GM20000 (cell line): ENCODE measurements at places on chromosomes 11 and 22.

DNA sequence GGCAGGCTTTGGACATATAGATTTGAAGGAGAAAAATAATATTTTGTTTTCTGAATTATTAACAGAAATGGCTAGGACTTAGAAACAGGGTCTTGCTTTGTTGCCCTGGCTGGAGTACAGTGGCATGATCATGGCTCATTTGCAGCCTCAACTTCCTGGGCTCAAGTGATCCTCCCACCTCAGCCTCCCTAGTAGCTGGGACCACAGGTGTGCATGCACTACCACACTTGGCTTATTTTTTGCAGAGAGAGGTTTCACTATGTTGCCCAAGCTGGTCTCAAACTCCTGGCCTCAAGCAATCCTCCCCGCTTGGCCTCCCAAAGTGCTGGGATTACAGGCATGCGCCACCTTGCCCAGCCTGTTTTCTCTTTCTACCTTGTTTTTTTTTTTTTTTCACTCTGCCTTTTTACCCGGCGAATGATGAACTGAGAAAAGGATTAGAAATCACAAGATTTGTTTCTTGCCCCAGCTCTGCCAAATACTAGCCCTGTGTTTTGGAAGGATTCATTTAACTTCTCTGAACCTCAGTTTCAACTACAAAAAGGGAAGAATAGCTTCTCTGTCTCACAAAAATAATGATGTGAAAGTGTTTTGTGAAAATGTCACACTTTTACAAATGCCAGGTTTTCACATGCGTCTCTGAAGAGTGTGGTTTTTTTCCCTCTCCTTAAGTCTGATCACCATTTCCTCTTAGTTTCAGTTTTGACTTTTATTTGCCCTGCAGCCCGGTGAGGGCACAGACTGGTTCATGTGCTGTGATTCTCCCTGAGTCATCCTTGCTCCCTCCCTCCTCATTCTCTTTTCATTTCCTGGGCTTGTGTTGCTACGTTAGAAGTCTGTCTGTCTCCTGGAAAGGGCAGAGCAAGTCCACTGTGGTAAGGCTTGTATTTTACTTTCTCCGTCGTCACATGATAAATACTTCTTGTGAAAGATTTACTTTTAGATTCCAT is 67.7 kb downstream of the BCL2L13 start:
- DNase-seq = peak; percentile 53

- no peak for DNase-seq
Observed at GRCh38 chr11:116551576-116551975, 221.2 kb downstream of the BUD13 start.

DNA sequence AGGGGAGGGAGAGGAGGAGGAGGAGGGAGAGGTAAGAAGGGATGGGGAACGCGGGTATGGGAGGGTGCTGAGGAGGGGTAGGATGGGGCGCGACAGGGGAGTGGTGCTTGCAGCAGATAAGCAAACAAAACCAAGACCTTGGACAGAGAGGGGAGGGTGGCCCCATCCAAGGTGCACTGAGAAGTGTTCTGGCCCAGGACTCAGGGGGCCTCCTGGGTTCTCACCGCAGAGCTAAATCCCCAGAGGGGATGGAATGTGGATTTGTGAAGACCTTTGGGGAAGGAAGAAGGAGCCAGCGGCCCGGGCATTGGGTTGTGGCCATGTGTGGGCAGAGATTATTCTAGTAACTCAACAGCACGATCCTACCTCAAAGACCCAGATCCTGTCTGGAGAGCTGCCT is 90.9 kb upstream of the LINC01488 start:
- DNase-seq = no peak

- DNase-seq = no peak
Observed at GRCh38 chr11:111570796-111571195, 30.3 kb downstream of the LAYN start.

- no peak for DNase-seq
Observed at GRCh38 chr11:73273222-73273895, 1.2 kb downstream of the P2RY6 start.

DNA sequence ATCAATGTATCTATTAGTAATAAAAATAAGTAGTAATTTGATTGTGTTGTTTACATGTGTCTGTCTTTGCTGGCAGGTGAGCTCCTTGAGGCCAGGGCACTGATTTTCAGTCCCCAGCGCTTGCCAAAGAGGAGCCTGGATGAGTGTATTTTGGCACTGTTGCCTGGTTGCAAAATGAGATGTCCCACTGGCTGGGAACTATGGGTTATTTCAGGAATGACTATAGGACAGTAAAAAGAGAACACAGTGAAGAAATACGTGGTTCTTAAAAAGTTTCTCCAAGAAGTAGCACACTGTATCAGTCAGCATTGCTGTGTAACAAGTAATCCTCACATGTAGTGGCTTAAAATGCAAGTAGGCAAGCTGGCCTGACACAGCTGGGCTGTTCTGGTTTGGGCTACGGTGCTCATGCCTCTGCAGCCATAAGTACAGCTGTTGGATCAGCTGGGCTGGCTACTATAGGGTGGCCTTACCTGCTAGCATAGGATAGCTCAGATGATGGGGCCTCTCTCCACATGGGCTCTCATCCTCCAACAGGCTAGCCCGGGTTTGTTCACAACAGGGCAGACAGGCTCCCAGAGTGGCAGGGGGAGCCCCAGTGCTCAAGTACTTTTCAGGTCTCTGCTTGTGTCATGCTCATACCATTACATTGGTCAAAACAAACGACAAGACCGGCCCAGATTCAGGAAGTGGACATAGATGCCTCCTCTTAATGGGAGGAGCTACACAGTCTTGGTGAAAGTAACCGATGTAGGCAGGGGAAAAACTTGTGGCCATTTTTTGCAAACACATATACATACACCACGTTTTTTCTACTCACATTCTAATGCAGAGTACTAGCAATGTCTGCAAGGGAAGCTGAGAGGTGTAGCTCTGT is 399.1 kb downstream of the LARGE1 start:
- no peak for DNase-seq

GRCh38 chr11:2471048-2471803 is 26.4 kb downstream of the KCNQ1 start:
- no peak for DNase-seq

GRCh38 chr22:39361496-39361895 is 11.7 kb downstream of the SYNGR1 start:
- no peak for DNase-seq

DNA sequence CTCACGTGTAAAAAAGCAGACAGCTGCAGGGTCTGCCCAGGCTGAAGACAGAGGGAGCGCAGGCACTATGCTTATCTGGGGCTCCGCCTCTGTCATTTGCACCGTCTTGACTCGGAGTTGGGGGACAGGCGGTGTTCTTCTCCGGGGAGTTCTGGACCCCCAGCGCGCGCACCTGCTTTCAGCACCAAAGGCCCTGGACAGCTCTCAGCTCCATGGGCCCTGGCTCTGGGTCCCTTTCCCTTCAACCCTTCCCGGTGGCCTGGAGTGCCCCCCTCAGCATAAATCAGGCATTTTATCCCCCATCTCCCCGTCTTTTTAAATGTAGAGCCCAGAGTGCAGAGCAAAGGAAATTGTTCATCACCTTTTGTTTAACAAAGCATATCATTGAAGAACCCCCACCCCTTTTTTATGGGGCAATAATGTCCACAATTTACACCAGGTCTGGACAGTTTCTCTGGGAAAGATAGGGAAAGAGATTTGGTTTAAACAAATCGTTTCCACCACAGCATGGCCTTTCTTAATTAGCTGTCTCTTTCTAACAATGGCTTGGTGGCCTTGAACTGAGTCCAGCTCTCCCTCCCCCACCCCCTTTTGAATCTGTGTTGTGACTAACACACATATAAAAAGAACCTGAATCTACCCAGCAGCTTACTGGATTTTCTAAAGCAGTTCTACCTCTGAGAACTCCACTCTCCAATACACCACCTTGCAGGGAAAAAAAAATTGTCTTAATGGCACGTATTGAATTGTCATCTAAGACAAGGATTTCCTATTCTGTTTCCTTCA is 1.7 kb downstream of the SEZ6L start:
- peak; percentile 21 for DNase-seq

DNA sequence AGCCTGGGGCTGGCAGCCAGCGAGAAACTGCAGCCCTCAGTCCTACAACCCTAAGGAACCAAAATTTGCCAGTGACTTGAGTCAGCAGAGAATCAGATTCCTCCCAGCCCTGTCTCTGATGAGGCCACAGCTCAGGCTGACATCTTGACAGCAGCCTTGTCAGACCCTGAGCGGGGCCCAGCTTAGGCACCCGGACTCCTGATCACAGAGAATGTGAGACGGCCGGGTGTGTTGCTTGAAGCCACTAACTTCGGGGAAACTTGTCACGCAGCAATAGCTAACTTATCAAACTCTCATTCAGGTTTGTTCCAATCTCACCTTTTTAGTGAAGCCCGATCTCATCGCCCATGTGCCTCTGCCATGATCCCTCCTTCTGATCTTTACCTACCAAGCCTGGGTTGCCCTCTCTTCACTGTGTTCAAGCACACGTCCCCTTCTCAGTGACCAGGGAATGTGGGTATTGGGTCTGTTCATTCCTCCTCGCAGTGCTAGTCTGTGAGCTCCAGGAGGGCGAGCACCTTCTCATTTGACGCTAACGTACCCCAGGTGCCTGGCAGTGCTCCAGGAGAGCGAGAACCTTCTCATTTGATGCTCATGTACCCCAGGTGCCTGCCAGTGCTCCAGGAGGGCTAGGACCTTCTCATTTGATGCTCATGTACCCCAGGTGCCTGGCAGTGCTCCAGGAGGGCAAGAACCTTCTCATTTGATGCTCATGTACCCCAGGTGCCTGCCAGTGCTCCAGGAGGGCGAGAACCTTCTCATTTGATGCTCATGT is 280.7 kb downstream of the BRD1 start:
- DNase-seq = no peak

DNA sequence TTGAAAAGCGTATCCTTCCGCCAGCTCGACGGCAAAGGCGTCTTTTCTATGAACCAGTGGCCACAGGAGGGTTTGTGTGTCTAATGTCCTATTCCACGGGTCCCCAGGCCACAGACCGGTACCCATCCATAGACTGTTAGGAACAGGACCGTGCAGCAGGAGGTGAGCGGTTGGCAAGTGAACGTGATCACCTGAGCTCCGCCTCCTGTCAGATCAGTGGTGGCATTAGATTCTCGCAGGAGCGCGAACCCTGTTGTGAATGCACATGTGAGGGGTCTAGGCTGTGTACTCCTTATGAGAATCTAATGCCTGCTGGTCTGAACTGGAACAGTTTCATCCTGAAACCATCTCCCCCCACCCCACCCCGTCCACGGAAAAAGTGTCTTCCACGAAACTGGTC is 62.7 kb upstream of the KCNQ1OT1 start:
- no peak for DNase-seq

- no peak for DNase-seq
Observed at GRCh38 chr11:104649002-104649401, 249.3 kb downstream of the CASP12 start.

- no peak for DNase-seq
Observed at GRCh38 chr22:25942115-25942855, 200.3 kb downstream of the MYO18B start.

GRCh38 chr22:40922484-40923303 is 28.5 kb upstream of the RBX1 start:
- peak; percentile 52 for DNase-seq

DNA sequence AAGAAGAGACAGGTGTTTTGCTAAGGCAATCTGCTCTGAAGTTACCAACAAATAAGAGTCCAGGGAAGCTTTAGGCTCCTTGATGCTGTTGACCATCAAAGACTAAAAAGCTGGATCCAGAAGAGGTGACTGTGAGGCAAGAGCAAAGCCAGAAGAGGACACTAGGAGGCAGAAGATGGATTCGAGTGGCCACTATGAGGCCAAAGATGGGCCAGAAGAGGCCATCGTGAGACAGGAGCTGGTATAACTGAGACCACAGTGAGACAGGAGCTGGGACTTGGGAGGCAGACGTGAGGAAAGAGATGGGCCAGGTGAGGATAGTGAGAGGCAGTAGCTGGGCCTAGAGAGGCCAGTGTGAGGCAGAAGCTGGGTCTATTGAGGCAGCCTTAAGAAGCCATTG is 37.7 kb downstream of the OR4C45 start:
- DNase-seq = no peak

GRCh38 chr11:130787973-130788570 is 128.2 kb downstream of the SNX19 start:
- DNase-seq = no peak

DNA sequence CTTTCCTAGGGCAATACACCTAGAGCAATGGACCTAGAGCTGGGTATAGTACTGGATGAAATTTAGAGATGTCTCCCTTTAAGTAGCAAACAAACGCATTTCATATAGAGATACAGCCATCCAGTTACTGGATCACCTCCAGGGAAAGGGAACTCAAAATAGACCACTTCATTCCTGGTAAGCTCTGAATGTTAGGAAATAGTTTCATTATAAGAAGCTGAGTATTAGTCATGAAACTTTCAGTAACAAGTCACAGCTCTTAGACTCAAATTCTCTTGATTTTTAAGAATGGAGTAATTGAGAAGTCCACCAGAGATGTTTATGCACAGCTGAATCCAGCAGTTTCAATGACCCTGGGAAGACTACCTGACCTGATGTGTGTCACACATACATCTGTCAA is 221.9 kb downstream of the FAM76B start:
- DNase-seq = no peak

- no peak for DNase-seq
Observed at GRCh38 chr22:39616051-39616450, 45.5 kb downstream of the CACNA1I start.

DNA sequence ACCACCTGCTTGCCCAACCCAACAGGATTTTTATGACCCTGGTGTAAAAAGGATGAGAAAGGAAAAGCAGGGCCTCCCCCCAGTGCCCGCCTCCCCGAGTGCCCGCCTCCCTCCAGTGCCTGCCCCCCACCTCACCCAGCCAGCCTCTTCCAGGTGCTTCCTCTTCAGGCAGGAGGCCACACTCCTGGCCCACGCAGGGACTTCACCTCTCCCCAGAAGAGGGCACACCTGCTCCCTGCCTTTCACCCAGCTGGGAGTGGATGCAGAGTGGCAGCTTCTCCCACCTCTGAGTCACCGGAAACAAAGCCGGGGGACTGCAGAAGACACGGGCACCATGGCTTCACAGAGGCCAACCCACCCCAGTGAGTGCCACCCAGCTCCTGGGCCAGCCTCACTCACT is 16.1 kb downstream of the CPT1A start:
- no peak for DNase-seq

GRCh38 chr11:74646215-74646614 is 53.8 kb downstream of the POLD3 start:
- no peak for DNase-seq

- no peak for DNase-seq
Observed at GRCh38 chr11:7381937-7382336, 103.4 kb upstream of the OLFML1 start.

DNA sequence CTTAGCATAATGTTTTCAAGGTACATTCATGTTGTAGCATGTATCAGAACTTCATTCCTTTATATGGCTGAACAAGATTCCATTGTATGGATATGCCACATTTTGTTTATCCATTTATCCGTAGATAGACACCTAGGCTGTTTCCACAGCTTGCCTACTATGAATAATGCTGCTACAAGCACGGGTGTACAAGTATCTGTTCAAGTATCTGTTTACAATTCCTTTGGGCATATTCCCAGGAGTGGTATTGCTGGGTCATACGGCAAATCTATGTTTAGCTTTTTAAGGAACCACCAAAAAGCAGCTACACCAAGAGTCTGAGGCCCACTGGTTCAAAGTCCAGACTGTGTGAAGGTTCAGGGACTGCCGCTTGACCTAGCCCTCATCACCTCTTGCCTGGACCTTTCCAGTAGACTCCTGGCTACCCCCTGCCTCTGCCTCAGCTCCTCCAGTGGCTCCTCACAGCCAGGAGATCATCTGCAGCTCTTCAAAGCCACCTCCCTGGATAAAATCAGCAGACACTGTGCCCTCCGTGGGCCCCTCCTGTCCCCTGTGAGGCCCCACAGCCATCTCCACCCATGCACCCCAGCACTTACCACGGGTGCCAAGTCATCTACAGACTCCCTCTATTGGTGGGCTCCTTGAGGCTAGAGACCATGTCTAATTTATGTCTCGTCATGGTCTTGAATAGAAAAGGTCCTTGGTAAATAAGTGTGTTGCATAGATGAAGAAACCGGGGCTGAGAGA is 160.3 kb downstream of the MN1 start:
- no peak for DNase-seq
